ENCODE measurements at places on chromosomes 4 and X.

GRCh38 chr4:155914782-155915181, 11.3 kb downstream of the TDO2 start:
- no peak for DNase-seq

GRCh38 chr4:145423017-145423708, 58.5 kb upstream of the SMAD1 start:
- DNase-seq = no peak

GRCh38 chrX:153562546-153562945, 36.4 kb downstream of the CCNQ start:
- DNase-seq = no peak

DNA sequence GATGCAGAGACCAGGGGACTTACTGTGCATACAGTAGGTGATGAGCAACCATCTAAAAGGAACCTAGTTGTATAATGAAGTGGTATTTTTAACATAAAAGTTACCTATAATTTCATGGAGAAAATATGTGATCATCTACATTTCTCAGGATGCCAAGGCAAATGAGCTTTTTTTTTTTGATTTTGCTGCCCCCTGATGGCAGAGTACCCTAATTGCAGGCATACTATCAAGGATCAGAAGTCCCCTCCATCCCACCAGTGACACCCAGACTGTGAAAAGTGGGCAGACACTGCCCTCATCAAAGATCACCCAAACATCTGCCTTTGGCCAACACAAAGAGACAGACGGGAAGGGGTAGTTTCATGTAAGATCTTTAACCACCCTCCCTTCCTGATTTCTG, 9.6 kb upstream of the ABLIM2 start:
- DNase-seq = no peak

- no peak for DNase-seq
Measured at GRCh38 chr4:124277691-124278090, 434.8 kb downstream of the ANKRD50 start.

Data from endothelial cell of umbilical vein (primary cell).